ENCODE measurements at places on chromosomes 3 and 15.
A peak's percentile ranks its signal among the peaks of the same experiment; 100 is the strongest.

DNA sequence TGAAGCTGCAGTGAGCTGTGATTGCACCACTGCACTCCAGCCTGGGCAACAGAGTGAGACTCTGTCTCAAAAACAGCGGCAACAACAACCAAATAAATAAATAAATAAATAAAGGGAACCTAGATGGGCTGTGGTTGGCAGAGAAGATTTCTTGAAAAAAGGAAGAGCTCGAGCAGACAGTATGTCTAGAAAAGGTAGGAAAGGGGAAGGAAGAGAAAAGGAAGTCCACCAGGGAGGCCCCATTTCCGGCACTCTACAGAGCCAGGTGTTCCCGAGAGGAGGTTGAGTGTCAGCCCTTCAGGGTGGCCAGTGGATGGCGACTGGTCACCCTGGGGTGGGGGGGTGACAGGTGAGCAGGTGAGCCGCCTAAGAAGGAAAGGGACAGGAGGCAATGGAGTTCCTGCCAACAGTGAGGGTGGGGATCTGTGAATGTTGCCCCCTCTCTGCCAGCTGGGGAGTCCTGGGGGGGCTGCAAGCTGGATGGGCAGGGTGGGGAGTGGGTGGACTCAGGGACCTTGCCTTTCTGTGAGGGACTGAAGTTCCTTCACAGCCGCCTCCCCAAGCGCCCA is 14.8 kb downstream of the PAQR5 start:
- DNase-seq = no peak

GRCh38 chr3:120181632-120182031 is 87.4 kb upstream of the GSK3B start:
- no peak for DNase-seq

- DNase-seq = no peak
Measured at GRCh38 chr15:27671819-27672437, 427.2 kb downstream of the OCA2 start.

GRCh38 chr15:71627604-71628003 is 182.8 kb upstream of the NR2E3 start:
- DNase-seq = no peak

- DNase-seq = no peak
Measured at GRCh38 chr3:161171113-161171512, 50.0 kb upstream of the NMD3 start.

- no peak for DNase-seq
Measured at GRCh38 chr3:69141313-69141712, 18.9 kb upstream of the LMOD3 start.

DNA sequence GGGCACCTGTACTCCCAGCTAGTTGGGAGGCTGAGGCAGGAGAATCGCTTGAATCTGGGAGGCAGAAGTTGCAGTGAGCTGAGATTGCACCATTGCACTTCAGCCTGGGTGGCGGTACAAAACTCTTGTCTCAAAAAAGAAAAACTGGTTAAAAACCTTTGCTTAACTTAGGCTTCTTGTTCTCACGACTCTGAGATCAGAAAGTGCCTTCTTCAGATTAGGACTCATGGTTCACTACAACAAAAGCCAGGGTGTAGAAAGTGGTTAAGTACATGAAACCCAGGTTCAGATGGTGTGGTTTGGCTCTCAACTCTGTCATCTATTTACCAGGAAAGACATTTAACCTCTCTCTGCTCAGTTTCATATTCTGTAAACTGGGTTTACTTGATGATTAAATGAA is 168.4 kb downstream of the TUSC7 start:
- no peak for DNase-seq

DNA sequence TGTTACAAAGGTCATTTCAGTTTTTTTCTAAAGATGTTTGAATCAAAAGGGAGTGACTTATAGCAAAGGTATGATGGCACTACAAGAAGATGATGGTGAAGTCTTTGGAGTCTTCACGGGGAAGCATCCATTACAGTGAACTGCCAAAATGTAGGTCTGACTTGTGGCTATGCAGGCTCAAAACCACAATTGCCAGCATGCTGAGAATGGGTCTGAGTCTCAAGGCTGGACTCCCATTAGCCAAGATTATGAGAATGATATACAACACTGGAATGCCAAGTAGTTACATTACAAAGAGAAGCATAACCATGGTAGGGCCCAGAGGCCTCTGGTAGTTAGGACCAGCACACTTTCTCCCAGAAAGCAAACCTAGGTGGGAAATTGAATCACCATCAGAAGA is 194.2 kb downstream of the MTHFS start:
- DNase-seq = no peak

- DNase-seq = no peak
Measured at GRCh38 chr15:78228356-78228996, 5.9 kb downstream of the ACSBG1 start.

GRCh38 chr15:52710050-52710707 is 31.0 kb upstream of the ATOSA start:
- DNase-seq = no peak

DNA sequence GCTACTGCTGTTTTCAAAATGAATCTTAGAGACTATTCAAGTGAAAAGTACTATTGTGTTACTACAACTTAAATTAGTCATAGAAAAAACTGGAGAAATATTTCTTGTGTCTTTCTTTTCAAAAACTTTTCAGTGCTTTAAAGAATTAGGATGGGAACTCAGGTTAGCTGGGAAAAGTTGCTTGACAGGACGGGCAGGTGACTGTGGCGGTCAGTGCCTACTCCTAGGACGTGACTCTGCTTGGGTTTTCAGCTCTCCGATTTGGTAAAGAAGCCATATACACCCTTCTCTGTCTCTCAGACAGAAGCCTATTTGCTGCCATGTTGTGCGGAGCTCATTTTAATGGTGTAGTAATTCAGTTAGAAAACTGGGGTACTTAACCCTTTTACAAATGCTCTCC is 89.8 kb upstream of the CACNA2D3 start:
- no peak for DNase-seq

DNA sequence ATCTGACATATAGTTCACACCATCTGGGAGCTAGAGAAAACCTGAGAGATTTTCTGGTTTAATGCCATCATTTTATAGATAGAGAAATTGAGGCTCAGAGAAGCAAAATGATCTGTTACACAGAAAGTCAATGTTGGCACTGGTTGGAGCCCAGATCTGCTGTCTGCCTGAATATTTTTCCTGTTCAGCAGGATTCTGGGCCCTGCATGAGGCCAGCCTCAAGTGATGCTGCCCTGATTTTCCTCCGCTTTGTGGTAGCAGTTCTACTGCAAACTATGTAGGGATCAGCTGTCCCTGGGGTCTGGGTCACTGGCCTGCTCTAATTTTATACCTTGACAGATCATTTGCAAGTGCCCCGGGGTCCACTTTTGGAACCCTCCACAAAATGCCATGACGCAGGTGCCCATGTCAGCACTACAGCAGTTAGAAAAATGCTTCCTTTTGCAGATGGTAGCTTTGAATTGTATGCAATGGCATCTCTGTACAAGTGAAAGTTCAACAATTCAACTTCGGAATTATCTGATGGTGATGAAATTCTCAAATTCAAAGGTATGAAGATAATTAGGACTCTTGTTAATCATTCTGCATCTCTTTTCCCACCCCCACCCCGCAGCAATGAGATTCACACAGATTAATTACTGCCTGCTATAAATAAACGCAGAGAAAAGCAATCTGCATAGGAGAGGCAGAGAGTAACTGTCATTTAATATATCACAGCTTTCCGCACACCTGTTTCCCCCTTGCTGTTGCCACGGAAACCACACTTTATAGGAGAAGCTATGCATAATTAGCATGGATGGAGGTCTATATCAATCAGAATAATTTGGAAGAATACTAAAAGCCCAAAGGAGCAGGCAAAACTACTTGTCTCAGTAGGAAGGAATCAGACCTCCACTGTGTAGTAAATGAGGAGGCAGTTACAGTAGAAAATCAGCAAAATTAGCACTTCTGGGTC is 222.6 kb downstream of the PDCD6IP start:
- DNase-seq = no peak

DNA sequence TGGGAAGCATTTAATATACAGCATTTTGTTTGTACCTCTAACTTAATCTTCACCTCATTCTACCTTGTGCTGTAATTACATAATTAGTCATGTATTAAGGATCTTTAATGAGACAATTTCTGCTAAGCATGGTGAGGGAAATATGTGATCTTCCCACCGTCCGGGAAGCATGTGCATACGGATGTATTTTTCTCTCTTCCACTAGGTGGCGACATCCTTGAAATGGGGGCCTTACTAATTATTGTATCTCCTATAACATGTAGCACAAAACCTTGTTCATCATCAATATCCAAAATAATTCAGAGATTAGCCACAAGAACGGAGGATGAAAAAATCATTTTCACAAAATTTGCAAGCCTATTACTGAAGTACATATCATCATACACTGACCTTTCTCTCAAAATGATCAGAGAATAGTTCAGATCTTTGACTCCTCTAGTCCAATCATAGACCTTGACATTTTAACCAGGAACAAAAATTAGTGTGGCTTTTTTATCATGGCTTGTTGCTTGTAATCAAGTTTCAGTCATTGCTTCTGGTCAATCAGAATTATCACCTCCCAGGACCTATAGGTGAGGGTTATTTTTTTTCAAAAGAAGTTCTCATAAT is 148.9 kb upstream of the GBE1 start:
- DNase-seq = no peak

GRCh38 chr3:133106169-133106568 is 68.0 kb downstream of the TMEM108 start:
- no peak for DNase-seq

GRCh38 chr3:124250053-124250452 is 258.1 kb upstream of the ROPN1 start:
- DNase-seq = no peak

DNA sequence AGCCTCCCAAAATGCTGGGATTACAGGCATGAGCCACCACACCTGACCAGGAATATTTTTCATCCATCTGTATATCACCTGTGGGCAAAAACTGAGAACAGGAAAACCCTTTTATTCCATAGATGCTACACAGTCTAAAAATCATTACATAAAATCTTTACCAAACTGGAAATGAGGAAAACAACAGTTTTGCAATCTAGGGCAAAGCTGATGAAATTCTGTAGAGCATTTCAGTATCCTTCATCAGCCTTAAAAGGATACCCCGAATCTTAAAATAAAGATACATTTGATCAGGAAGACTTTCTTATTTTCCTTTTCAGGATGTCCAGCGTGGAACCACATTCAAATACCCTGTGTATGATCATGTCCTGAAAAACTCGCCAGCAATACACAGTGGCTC is 7.1 kb downstream of the SIAH2 start:
- DNase-seq = no peak

DNA sequence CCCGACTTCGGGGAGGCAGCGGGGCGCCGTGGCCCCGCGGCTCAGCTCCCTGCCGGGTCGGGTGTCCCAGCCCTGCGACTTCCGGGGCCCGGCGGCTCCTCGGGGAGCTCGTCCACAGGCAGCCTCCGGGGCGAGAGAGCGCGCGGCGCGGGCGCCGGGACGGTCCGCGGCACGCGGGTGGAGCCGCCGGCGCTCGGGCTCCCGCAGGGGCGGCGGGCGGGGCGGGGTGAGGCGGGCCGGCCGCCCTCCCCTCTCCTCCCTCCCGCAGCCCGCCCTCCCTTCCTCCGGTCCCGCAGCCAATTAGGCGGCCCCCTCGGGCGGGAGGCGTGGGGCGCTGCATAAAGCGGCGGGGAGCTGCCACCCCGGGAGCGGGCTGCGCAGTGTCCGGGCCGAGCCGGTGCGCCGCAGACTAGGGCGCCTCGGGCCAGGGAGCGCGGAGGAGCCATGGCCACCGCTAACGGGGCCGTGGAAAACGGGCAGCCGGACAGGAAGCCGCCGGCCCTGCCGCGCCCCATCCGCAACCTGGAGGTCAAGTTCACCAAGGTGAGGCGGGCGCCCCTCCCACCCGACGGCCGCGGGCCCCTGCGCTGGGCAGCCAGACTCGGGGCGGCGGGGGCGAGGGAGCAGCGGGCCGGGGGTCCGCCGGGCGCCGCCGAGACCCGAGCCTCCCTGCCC is at the start of gene ALDH1A3:
Gene ALDH1A3, plus strand, starts transcription at position 368 of the 675 bp plus-strand sequence. Its CDS starts 77 bp downstream, at position 445.
- no peak for DNase-seq

DNA sequence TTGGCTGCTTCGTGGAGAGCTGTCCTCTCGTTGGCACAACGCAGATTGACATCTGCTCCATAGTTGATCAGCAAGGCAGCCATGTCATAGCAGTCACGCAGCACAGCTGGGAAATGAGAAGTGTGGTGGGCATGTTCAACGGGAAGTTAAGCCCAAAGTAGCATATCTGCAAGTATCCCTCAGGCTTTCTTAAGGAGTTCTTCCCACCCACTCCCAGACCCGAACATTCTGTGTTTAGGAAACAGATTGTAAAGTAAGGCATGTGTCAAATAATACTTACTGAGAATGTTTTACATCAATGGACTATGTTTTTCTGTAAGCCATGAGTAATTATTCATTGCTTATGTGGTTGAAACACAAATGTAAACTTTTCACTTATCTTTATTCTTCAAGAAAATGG is 9.2 kb downstream of the ASB14 start:
- no peak for DNase-seq

DNA sequence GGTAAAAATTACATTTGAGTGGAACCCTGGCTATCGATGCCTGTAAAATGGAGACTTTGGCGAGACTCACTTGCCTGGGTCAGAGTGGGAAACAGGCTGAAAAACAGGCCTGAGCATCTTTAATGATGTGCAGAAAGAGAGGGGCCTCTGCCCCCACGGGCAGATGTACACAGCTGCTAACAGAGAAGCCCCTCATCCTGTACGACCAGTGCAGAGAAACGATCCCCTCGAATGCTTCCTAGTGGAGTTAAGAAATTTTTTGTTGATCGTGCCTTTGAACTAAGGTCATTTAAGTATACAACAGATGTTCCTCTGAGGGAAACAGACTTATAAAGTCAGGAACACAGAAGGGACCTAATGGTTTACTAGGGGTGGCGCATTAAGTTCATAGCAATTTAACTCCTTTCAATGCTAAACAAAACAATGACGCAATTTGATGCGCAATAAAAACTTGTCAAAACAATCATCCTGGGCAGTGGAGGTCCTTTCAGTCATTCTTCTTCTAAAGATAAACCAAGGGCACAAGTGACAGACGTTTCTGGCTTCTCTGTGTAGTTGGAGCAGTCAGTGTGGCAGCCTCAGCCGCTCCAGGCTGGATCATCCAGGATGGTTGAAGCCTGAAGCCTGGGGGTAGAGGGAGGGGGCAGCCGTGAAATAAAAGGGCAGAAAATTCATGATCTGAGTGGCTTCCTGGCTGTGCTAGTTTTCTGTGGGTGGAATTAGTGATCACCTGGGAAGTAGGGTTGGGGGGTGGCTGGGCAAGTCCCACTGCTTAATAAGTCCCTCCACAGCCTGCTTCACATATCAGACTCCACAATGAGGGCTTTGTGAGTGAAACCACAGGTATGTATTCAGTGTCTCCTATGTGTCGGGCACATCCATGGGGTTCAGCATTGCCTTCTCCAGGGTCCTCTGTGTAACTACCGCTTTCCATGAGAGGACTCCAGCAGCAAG is 50.8 kb upstream of the MRPS22 start:
- no peak for DNase-seq

DNA sequence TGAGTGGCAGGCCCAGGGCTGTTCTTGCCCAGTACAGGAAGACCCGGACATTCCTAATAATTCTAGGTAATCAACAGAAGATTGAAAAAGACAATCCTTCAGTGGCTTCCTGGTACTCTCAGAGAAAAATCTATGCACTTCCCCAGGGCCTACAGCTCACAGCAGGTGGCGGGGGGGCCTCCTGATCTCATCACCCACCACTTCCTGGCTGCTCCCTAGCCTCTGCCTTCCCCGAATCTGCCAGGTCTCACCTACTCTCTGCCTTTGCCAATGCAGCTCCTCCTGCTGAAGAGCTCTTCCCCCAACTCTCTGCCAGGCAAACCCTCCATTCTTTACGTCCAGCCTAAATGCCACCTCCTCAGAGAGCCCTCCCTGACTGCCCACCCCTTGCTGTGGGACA is 37.5 kb downstream of the EHD4 start:
- peak; percentile 74 for DNase-seq

- DNase-seq = no peak
Measured at GRCh38 chr3:122251428-122251827, 68.0 kb downstream of the CASR start.

- peak; percentile 96 for DNase-seq
Measured at GRCh38 chr15:45200001-45200798, 12.4 kb upstream of the SHF start.

Measured in activated CD4-positive, alpha-beta T cell treated with anti-CD3 and anti-CD28 coated beads, Interleukin-2, amount 50 U/mL, for 4 hours (primary cell).